ENCODE measurements at places on chromosomes 13 and 19.

- no peak for DNase-seq
Measured at GRCh38 chr13:23695196-23695595, 125.0 kb downstream of the TNFRSF19 start.

- DNase-seq, result no peak
Measured at GRCh38 chr19:41019346-41019745, 28.3 kb downstream of the CYP2B6 start.

DNA sequence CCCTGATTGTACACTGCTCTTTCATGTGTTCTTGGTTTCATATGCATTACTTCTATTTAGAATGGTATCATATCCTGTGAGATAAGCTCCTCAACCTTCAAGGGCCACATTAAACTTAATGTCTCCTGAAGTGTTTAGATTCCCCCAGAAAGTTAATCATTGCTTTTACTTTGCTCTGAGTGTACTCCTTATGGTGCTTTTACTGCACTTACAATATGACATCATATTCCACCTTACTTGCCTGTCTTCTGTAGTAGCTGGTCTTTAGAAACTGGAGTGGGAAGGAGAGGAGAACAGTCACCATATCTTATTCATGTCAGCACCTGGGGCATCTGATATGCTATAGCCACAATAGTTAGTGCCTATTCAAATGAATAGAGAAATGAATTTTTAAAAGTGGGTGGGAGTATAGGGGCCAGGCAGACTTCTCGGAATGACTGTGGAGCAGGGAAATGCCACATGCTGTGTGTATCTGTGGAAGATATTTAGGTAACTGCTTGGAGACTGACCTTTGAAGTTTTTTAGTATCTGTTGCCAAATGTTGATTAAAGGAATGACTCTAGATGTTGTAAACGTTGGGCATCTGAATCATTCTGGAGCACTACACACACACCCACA is 40.2 kb downstream of the SLAIN1 start:
- peak; percentile 15 for DNase-seq

DNA sequence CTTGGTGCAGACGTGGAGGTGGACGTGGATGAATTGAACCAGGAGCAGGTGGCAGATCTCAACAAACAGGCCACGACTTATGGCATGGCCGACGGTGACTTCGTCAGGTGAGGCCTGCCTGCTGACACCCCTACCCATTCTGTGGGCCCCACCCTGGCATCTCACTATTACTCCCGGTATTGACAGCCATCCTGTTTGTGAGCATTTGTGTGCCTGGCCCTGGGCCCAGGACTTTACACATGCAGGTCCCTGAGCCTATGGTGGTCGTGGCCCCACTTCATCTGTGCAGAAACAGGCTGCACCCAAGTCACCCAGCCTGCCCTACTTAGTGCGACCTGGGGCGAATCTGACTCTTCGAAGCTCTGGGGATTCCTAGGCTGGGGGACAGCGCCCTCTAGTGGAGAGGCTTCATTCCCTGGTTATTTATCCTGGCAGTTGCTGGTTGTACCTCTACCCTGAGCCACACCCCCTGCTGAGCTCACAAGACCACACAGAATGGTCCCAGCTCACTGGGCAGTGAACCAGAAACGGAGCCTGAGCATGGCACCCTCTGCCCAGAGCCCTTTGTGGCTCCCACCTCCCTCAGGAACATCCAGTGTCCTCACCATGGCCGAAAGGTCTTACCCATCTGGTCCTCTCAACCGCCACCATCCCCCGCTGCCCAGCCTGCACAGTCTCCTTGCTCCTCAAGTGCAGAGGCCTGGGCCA is 16.9 kb downstream of the ZNF296 start:
- DNase-seq, result peak; percentile 78

DNA sequence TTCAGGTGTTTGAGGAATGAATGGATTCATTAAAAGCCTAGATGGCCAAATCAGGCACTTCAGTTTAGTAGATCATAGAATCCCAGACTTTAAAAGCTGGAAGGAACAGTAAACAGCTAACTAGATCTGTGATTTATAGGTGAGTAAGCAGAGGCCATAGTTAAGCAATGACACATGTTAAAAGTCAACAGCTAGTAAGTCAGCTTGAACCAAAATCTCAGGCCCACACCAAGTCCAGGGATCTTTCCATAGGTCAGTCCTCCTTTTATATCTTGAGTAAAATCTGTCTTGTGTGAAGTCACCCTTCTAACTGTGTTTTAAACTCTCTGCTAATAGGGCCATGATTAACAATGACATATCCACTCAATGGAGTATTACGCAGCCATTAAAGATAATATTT is 275.5 kb upstream of the SOX21 start:
- DNase-seq, result no peak

GRCh38 chr13:98246538-98247172 is 69.6 kb upstream of the RNF113B start:
- DNase-seq, result no peak

GRCh38 chr19:954272-954671 is 28.4 kb downstream of the ARID3A start:
- DNase-seq, result no peak

GRCh38 chr13:22903925-22904324 is 276.9 kb upstream of the SGCG start:
- DNase-seq, result no peak

Data from stimulated activated naive CD8-positive, alpha-beta T cell treated with anti-CD3 and anti-CD28 coated beads, Interleukin-15, amount 100 ng/mL, for 72 hours (primary cell).